NCI-H1105 treated with DMSO at 0.1 percent for 48 hours (cell line): ENCODE measurements at places on chromosomes 11 and 22.

GRCh38 chr11:46273511-46274205 is 3.8 kb upstream of the CREB3L1 start:
- DNase-seq, result no peak

GRCh38 chr22:49183826-49184216 is 643.9 kb downstream of the BRD1 start:
- no peak for DNase-seq

GRCh38 chr11:1292018-1292643 is 17.3 kb downstream of the TOLLIP start:
- no peak for DNase-seq

DNA sequence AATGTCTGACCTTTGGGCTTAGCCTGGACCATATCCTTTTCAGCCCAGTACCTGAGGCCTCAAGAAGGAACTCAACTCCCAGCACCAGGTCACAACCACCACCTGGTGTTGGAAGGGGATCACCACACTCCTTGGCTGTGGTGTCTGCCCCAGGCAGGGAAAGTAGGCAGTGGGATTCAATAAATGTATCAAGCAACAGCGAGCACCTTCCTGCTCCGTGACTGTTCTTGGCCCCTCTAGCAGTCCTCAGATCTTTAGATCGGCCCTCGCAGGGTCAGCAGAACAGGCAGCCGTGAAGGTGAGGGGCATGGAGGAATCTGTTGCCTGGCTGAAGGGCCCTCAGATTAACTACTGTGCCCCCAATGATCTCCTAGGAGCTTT is 15.9 kb downstream of the ARFGAP2 start:
- DNase-seq, result no peak

GRCh38 chr22:19874307-19875060 is 19.8 kb upstream of the GNB1L start:
- DNase-seq, result peak; percentile 64

DNA sequence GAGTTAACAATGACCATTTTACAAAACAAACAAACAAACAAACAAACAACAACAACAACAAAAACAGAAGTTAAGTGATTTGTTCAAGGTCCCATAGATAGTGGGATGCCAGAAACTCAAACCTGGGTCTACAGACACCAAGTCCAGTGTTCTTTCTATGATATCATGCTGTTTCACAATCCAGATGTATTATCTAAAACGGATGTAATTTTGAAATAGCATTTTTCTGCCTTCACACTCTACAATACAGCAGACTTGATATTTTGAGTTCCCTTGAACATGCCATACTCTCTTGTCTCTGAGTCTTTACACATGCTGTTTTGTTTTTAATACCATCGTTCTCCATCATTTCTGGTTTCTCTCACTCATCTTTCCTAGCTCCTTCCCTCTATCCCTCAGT is 104.5 kb downstream of the RELT start:
- no peak for DNase-seq

DNA sequence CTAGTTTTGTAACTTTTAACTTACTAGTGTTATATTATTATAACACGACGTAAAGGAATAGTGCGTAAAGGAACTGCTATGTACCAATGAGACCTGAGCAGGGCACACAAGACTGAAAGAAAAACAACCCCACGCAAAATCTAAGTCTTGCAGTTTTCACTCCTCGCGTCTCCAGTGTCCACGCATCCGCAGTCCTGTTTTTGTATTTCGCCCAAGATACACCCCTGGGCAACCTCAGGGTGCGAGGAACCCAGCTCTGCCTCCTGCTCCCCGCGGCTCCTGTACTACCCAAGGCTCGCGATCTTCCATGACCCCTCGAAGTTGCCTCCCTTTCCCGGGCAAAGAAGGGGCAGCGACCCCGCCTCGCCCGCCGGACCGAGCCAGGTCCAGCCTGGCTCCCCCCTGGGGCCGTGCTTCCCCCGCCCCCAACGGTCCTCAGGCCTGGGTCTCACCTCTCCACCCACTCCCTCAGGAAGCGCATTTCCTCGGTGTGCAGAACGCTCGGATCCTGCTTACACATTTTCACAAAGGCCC is 393 bp downstream of the ST13 start:
- peak; percentile 29 for DNase-seq

DNA sequence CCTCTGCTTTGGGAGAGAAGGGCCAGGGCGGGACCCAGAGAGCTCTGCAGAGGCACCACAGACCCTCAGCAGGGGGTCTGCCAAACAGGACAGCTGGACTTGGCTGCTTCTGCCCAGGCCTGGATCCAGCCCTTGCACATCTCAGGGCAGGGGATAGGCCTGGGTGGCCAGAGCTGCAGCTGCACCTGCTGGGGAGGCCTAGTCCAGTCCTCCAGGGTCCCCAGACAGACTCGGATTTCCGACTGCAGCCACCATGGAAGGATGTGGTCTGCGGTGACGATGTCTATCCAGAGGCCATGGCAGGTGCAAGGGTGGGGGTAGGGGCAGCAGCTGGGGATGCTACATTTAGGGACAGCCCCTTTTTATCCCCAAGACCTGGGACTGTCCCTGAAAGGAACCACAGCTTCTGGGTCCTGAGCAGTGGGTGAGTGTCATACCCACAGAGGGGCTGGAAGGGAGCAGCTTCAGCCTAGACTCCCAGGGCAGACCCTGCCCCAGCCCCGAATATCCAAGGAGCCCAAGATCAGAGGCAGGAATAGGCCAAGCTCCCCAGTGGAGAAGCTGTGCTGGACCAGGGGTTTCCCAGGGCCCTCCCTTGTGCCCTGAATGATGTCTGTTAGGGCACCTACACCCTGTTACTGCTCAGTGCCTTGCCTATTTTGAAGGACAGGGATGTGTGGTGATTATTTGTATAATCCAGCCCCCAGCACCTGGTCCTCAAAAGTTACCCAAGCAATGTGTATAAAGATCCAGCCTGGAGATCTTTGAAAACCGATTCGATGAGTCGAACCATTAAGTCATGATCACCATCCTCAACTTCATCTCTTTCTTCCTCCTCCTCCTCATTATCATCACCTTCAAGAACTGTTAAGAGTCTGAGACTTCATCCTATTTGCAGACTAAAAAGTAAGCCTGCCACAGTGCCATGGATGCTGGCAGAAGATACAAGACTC is 2.5 kb upstream of the IGLL5 start:
- no peak for DNase-seq

GRCh38 chr11:122097419-122098001 is 18.5 kb downstream of the BLID start:
- peak; percentile 98 for DNase-seq

- DNase-seq, result no peak
These were observed 1401.0 kb downstream of the BRD1 start for GRCh38 chr22:48426466-48427380.

GRCh38 chr11:82462608-82463242 is 270.9 kb downstream of the FAM181B start:
- peak; percentile 41 for DNase-seq

DNA sequence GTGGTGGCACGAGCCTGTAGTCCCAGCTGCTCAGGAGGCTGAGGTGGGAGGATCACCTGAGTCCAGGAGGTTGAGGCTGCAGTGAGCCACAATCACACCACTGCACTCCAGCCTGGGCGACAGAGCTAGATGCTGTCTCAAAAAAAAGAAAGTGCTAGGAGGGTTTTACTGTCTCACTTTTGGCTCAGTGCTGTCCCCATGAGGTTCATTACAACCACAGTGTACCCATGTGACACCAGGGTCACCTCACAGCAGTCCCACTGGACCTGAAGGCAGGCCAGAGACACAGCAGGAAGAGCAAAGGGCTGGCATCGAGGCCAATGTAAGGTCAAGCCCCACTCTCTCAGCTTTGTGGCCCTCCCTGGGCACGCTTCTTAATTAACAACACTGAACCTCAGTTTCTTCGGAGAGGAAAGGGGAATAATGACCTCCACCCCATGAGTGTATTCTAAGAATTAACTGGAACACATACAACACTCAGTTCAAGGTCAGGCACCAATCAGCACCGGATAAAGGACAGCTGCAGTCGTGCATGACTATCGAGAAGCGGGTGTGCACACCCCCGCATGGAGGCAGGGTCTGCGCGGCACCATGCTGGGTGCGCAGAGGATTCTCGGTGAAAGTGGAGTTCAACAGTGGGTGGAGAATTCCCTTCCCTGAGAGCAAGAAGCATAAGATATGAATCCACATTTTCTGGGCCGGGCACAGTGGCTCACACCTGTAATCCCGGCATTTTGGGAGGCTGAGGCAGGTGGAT is 30.9 kb upstream of the BAIAP2L2 start:
- DNase-seq, result no peak

GRCh38 chr22:40397396-40397795 is 27.0 kb downstream of the SGSM3 start:
- no peak for DNase-seq

- no peak for DNase-seq
These were observed 69.1 kb upstream of the AKIP1 start for GRCh38 chr11:8841899-8842298.

GRCh38 chr22:46012881-46013281 is 35.9 kb upstream of the WNT7B start:
- DNase-seq, result no peak

DNA sequence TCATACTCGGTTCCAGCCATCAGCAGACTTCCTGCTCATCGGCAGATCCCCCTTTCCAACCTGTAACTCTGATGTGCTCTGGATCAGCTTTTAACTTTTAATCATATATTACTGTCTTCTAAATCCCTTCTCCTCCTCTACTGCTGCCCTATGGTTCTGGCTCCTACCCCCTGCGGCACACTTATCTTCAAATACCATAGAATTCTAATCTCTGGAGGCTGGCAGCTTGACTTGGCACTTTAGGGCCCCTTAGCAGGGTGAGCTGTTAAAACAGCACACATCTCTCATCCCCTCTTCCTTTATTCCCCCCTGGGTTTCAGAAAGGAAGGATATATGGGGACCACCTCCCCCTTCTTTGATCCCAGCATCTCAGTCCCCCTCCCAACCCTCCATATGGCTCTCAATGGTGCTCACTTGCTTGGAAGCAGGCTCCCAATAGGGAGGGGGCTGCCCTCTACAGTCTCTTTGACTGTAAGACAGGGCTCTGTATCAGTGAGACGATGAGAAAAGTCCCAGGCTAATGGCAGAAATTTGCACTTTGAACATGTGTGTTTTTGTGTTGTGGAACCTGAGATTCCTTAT is 4.4 kb upstream of the CNTF start:
- no peak for DNase-seq

DNA sequence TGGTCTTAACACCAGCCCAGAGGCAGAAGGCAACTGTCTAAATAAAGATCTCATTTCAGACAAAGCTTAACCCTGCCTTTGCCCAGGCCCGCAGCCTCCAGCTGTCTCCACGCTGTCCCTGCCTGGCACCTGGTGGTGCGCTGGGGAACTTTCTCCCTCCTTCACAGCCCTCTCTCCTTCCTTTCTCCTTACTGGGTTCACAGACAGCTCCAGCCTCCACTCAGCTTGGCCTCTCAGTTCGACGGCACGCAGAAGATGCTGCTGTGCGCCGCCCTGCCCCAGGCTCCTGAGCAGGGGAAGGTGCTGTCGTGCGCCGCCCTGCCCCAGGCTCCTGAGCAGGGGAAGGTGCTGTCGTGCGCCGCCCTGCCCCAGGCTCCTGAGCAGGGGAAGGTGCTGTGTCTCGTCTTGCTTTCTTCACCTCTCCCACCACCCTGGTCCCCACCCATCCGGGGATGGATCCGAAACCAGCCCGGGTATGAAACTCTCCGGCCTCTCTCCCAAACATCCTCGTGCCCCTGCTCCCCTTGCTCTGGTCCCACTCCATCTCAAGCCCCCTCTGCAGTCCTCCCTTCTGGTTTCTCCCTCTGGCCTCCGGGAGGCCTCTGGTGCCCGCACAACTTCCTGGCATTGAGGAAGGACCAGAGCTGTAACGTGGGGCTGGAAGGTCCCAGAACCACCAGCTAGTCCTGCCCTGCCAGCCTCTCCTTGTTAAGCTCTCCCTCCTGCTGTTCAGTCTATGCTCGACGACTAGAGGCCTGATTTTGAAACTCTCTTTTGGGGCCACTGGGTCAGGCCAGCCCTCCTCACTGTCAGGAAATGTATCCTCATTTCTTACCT is 22.9 kb upstream of the JAM3 start:
- peak; percentile 60 for DNase-seq

GRCh38 chr22:49334449-49334789 is 493.3 kb downstream of the BRD1 start:
- no peak for DNase-seq

GRCh38 chr22:20441631-20442484 is 4.2 kb upstream of the SCARF2 start:
- DNase-seq, result no peak

DNA sequence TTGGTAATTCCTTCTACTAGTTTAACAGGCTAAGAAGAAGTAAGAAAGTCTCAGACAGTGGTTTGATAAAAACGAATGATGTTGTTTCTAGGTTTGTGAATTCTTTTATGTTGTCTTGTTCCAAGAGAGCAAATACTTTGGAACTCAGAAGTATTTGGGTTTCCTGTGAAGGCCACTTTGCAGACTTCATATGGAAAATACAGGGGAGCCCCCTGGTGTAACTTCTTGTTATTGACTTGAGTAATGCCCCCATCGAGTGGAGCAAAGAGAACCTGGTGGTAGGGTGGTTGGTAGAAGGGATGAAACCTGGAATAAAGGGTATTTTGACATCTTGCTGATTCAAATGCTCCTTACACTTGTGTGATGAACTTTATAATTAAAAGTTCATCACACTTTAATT is 40.0 kb upstream of the PTH start:
- no peak for DNase-seq

DNA sequence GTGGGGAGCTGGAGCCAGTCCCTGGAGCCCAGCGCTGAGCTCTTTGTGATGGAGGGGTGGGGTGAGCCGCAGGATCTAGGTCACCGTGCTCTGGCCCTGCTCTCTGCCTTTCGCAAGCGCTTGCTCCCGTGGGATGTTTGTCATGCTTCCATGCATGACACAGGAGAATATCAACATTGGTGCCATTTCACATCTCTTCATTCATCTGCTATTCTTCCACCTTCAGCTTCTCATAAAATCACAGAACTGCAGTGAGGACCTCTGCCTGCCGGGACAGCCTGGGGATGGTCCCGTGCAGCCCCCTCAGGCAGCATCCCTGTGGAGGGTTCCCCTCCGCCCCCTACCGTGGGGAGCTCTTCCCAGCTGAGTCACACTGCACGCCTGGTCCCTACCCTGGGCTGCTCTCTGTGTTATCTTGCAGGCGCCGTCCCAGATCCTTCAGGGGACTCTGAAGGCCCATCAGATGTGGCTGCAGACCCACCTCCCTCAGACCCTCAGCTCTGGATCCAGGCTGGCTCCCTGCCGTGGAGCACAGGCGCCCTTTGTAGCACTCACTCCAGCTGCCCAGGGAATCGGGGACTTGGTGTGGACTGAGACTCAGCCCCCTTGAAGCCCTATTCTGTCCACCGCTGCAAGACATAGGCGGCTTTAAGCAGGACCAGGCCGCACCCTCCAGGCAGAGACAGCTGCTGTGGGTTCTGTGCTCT is 5.1 kb upstream of the SEPTIN5 start:
- no peak for DNase-seq

- no peak for DNase-seq
These were observed 10.7 kb downstream of the FAM118A start for GRCh38 chr22:45320357-45320976.
